ENCODE measurements at places on chromosomes 3 and 15. TPM values are rescaled to one million over a fixed set of nuclear protein-coding genes. Genes with fewer than 3 reads are reported as not detected.

Gene SLC9C1
- 0.25 TPM for total RNA-seq

Gene DUOXA2
- not detected for total RNA-seq

Gene DOCK3
- total RNA-seq: 49.9 TPM

Gene GRAMD1C
- total RNA-seq: 6.4 TPM

Gene GRK7
- 0.25 TPM for total RNA-seq

Gene ATP2B2
- 76.2 TPM for total RNA-seq

Gene GOLGA8O
- total RNA-seq: under 0.01 TPM

Gene GOLGA8J
- total RNA-seq: not detected

Gene NFKBIZ
- total RNA-seq: 1.5 TPM

Gene ANKRD34C
- total RNA-seq: under 0.01 TPM

Gene ITIH3
- total RNA-seq: not detected

Gene CKMT1A
- total RNA-seq: 4.7 TPM

Gene WDR72
- total RNA-seq: under 0.01 TPM

Gene CLRN1
- total RNA-seq: not detected

Gene HRG
- not detected for total RNA-seq

Gene CFAP100
- total RNA-seq: 2.5 TPM

Gene TTBK2
- 33.9 TPM for total RNA-seq

Gene ADCY5
- total RNA-seq: 22.1 TPM

Gene GPR149
- 1.7 TPM for total RNA-seq

Gene TJP1
- 60.0 TPM for total RNA-seq

Gene IL5RA
- 0.49 TPM for total RNA-seq

Gene ZNF501
- 17.5 TPM for total RNA-seq

Gene MCCC1
- total RNA-seq: 30.0 TPM

Gene EFCC1
- 0.25 TPM for total RNA-seq

Gene C3orf20
- total RNA-seq: not detected

Gene RTF1
- total RNA-seq: 54.6 TPM

Gene PARP15
- 0.49 TPM for total RNA-seq

Gene COL8A1
- total RNA-seq: 3.4 TPM

Gene WDR93
- total RNA-seq: 0.25 TPM

Gene FEZF2
- 15.2 TPM for total RNA-seq

Gene ECT2
- 9.3 TPM for total RNA-seq

Gene CLSTN2
- 18.4 TPM for total RNA-seq

Gene RBPMS2
- not detected for total RNA-seq

Gene SPESP1
- total RNA-seq: 0.25 TPM

Gene ZNF774
- total RNA-seq: 6.9 TPM

Measured in temporal lobe (tissue), 4 donors.